NCI-H1436 treated with DMSO at 0.1 percent for 48 hours (cell line): ENCODE measurements at places on chromosomes 7 and 10.

DNA sequence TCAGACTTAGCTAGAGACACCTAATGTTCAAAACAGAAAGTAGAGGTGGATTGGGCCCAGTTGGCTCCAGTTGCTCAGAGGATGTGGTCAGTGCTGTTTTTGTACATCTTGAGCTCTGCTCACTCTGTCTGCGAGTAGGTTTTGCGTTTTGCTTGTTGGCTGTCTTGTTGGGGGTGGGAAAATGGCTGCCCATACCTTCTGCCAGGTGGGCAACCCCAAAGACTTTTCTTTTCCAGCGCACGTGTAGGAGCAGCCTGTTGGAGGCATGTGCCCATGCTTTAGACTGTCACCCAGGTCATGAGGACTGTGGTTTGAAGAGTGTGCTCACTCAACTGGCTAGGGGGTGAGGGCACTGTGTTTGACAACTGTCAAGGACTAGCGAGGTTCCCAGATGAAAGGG lies 73.9 kb downstream of the KAT6B start:
- no peak for DNase-seq

GRCh38 chr7:37113661-37114355 lies 334.9 kb downstream of the ELMO1 start:
- no peak for DNase-seq

GRCh38 chr10:29794776-29795611 lies 160.2 kb upstream of the SVIL start:
- DNase-seq: no peak

- DNase-seq: no peak
These were observed 139.7 kb downstream of the HTR7 start for GRCh38 chr10:90718182-90718581.

GRCh38 chr7:29642494-29643155 lies 79.0 kb downstream of the PRR15 start:
- DNase-seq: no peak

DNA sequence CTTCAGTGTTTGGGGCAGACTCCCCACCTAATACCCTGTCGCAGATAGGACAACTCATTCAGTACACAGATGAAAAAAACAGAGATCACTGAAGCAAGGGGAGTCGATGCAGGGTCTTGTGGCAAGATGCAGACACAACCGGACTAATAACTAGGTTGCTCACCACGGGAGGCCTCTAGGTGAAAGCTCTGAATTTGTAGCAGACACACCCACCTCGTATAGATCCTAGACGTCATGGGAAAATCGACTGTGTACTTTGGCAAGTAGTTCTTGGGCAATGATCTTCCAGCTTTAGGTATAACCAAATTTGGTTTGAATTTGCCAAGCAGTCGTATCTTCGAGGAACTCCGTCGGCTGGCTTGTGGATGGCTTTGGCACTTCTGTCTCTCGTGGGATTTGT lies 88.1 kb downstream of the TCF7L2 start:
- no peak for DNase-seq
